ENCODE measurements at places on chromosomes 5 and 9. TPM values are rescaled to one million over a fixed set of nuclear protein-coding genes. Genes with fewer than 3 reads are reported as not detected.

GRCh38 chr5:127865273-127865672 lies 162.1 kb downstream of the CCDC192 start:
- DNase-seq = no peak
- H3K27me3 ChIP-seq = no peaks in the 10 kb centered on the region
- H3K27ac ChIP-seq = no peak overlapping the region
- no peaks in the 10 kb centered on the region for H3K36me3 ChIP-seq
- H3K4me3 ChIP-seq = no peak overlapping the region

The PCDHB12 gene
- total RNA-seq = not detected

GRCh38 chr5:149320791-149321330 lies 24.4 kb upstream of the GRPEL2 start:
- H3K36me3 ChIP-seq = no peaks in the 10 kb centered on the region
- H3K27ac ChIP-seq = peak overlapping the region; percentile 77
- DNase-seq = peak; percentile 85
- no peak overlapping the region for H3K4me3 ChIP-seq

The NPDC1 gene
- total RNA-seq = 1.5 TPM

The IFNA4 gene
- not detected for total RNA-seq

GRCh38 chr9:15278839-15279238 lies 28.2 kb downstream of the TTC39B start:
- no peaks in the 10 kb centered on the region for H3K4me1 ChIP-seq
- no peaks in the 10 kb centered on the region for H3K27me3 ChIP-seq
- DNase-seq = no peak
- H3K36me3 ChIP-seq = no peaks in the 10 kb centered on the region

DNA sequence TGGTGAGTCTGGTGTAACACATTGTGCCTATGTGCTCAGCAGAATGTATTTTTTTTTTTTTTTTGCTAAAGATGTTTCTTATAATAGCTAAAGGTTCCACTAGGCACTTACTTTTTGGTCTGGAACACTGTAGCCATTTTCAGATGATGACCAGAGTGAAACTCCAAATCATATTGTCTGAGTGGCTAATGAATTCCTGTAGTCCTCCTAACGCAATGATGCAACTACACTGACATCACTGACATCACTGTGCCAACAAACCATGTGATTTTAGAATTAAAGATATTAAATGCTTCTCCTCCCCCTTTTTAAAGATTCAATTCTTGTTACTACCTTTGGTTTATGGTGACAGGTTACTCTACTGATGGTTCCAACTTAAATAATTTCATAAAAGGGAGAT lies 28.8 kb downstream of the JAKMIP2 start:
- DNase-seq = no peak
- no peaks in the 10 kb centered on the region for H3K27me3 ChIP-seq
- H3K4me3 ChIP-seq = no peak overlapping the region
- no peaks in the 10 kb centered on the region for H3K36me3 ChIP-seq

DNA sequence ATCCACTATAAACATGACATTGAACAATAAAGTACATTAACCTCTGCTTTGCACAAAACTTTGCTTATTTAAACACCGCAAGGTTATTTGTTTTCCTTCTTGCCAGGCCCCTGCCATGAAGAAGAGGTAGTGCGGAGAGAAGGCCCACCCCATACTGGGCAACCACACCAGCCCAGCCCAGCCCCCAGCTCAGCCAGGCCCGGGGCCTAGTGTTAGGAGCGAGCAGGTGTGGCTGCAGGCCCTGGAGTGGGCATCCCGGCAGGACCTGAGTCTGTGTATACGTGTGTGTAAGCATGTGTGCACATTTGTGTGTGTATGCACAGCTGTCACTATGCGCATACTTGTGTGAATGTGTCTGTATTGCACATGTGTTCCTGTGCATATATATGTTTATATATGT lies 90.4 kb upstream of the MVB12B start:
- DNase-seq = no peak
- no peak overlapping the region for H3K4me3 ChIP-seq
- peaks cover 11% of the 10 kb centered on the region for H3K27me3 ChIP-seq
- H3K27ac ChIP-seq = no peak overlapping the region
- H3K36me3 ChIP-seq = no peaks in the 10 kb centered on the region
- no peaks in the 10 kb centered on the region for H3K4me1 ChIP-seq

The DRD1 gene
- total RNA-seq = not detected

Data from K562 (cell line).